ENCODE measurements at places on chromosomes 2 and 18.

- H3K36me3 ChIP-seq, result no peaks in the 10 kb centered on the region
- no peak for DNase-seq
- no peak overlapping the region for H3K27ac ChIP-seq
- H3K4me3 ChIP-seq, result no peak overlapping the region
- peaks cover 8% of the 10 kb centered on the region for H3K4me1 ChIP-seq
- H3K27me3 ChIP-seq, result no peaks in the 10 kb centered on the region
These were observed 177.1 kb downstream of the ETAA1 start for GRCh38 chr2:67574230-67574629.

GRCh38 chr2:71043531-71044407, 24.7 kb upstream of the NAGK start:
- no peak overlapping the region for H3K27ac ChIP-seq
- H3K4me1 ChIP-seq, result no peaks in the 10 kb centered on the region
- H3K27me3 ChIP-seq, result no peaks in the 10 kb centered on the region
- H3K36me3 ChIP-seq, result no peaks in the 10 kb centered on the region

GRCh38 chr2:134218930-134219658, 34.8 kb upstream of the MGAT5 start:
- H3K27me3 ChIP-seq, result no peaks in the 10 kb centered on the region
- H3K27ac ChIP-seq, result no peak overlapping the region
- DNase-seq, result no peak
- H3K4me1 ChIP-seq, result peaks cover 21% of the 10 kb centered on the region
- no peak overlapping the region for H3K4me3 ChIP-seq
- no peaks in the 10 kb centered on the region for H3K36me3 ChIP-seq

DNA sequence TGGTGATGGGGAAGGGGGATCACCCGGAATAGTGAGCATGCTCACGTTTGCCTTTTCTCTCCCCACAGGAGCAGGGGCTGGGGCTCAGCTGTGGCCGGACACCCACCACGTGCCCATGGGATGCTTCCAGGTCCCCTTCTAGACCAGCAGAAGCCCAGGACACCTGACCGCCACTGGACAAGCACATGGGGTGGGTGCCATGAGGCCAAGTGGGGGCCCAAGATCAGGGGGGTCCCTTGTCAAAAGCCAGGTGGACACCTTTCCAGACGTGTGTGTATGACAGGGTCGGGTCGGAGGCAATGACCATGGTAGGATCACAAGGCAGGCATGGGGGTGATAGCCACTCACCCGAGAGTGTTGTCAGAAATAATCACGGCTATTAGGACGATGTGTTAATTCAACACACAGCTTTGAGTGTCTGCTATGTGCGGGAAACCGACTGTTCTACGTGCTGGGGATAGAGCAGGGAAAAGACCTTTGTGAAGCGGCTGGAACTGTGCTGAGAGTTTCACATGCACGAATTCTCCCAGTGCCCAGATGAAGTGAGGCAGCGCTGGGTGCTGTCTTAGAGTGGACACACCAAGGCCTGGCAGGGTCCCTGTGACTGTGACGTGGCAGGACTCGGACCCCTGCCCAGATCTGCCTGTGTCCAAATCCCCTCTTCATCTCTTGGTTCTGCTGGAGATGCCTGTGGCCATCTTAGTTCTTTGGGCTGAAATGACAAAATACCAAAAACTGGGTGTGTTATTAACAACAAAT, 244.7 kb downstream of the NDUFA10 start:
- no peaks in the 10 kb centered on the region for H3K27me3 ChIP-seq
- no peak overlapping the region for H3K27ac ChIP-seq
- no peak for DNase-seq
- no peaks in the 10 kb centered on the region for H3K36me3 ChIP-seq
- no peak overlapping the region for H3K4me3 ChIP-seq

GRCh38 chr2:127034051-127034450, 72.9 kb downstream of the BIN1 start:
- no peak overlapping the region for H3K4me3 ChIP-seq
- no peaks in the 10 kb centered on the region for H3K27me3 ChIP-seq
- H3K4me1 ChIP-seq, result no peaks in the 10 kb centered on the region
- H3K27ac ChIP-seq, result no peak overlapping the region
- peak; percentile 25 for DNase-seq

GRCh38 chr2:121075641-121076497, 209.1 kb downstream of the TFCP2L1 start:
- H3K27me3 ChIP-seq, result peaks cover 4% of the 10 kb centered on the region
- no peak overlapping the region for H3K4me3 ChIP-seq
- H3K27ac ChIP-seq, result no peak overlapping the region
- H3K36me3 ChIP-seq, result no peaks in the 10 kb centered on the region
- no peak for DNase-seq
- peaks cover 9% of the 10 kb centered on the region for H3K4me1 ChIP-seq

DNA sequence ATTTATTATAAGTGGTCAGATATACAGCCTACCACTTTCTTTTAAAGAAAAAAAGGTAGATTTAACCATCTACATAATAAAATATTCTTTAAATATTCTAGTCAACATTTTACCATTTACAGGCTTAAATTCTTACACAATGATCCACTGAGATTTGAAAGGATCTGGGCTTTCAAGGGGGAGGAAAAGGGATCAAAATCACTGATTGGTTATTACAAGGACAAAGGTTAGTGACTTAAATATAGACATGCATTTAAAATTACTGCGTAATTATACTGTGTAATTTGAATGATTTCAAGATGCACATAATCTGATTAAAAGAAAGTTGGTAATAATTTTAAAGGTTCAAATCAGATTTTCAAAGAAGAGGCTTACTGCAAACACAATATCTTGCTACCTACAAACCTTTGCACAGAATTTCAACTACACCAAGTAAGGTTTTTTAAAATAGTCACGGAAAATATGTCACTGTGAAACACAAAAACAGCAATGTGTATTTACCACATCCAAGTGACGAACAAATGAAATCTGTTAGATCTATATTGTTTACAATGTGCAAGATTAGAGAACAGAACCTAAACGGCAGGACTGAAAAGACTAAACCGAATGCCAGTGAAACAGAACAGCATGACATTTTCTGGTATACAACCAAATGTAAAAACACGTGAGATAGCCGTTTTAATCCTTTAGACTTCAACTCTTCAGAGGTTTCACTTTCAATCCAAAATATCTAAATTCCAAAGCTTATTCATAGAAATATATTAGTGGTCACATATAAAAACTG, 40.8 kb downstream of the RTN4 start:
- no peaks in the 10 kb centered on the region for H3K36me3 ChIP-seq
- H3K27ac ChIP-seq, result peak overlapping the region; percentile 50
- DNase-seq, result no peak
- H3K4me1 ChIP-seq, result peaks cover 95% of the 10 kb centered on the region

- no peak overlapping the region for H3K27ac ChIP-seq
- H3K27me3 ChIP-seq, result no peaks in the 10 kb centered on the region
These were observed 85.2 kb downstream of the SLC4A10 start for GRCh38 chr2:161709428-161709827.

GRCh38 chr2:161570424-161571050, 53.7 kb upstream of the SLC4A10 start:
- H3K4me1 ChIP-seq, result no peaks in the 10 kb centered on the region
- no peak overlapping the region for H3K4me3 ChIP-seq
- H3K27ac ChIP-seq, result no peak overlapping the region

DNA sequence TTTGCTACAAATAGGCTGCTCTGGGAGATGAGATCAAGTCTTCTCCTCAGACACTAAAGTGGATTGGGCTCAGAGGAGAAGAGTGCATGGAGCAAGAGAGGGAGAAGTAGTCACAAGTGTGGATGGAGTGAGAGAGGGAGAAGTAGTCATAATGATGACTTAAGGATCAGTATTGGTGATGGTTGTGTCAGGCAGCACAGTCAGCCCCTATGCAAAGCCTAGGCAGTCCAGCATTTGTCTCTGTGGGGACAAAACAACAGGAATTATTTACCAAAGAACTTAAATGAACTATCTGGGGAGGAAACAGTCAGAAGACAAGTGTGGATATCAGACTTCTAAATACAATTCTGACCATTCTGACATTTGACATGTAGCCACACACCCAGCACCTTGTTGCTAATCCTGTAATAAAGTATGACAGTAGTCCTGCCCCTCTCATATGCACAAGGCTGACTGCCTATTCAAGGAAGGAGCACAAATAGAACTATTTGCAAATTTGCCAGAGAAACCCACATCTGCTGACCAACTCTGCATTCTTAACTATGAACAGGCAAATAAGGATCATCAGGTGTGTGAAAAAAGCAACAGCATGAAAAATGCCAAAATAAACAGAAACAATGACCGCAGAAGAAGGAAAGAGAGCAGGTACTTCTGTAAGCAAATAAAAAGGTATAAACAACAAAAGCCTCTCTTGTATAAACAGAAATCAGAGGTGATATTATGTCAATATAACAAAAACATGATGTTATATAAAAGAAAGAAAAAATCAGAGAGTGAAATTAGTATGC, 1597.9 kb upstream of the ACVR2A start:
- H3K4me1 ChIP-seq, result no peaks in the 10 kb centered on the region
- H3K27me3 ChIP-seq, result no peaks in the 10 kb centered on the region
- H3K27ac ChIP-seq, result no peak overlapping the region
- no peak for DNase-seq
- H3K4me3 ChIP-seq, result no peak overlapping the region
- no peaks in the 10 kb centered on the region for H3K36me3 ChIP-seq

- H3K27me3 ChIP-seq, result no peaks in the 10 kb centered on the region
- H3K36me3 ChIP-seq, result no peaks in the 10 kb centered on the region
- no peak overlapping the region for H3K4me3 ChIP-seq
- no peaks in the 10 kb centered on the region for H3K4me1 ChIP-seq
- H3K27ac ChIP-seq, result no peak overlapping the region
These were observed 80.5 kb upstream of the KCNH7 start for GRCh38 chr2:162919111-162919510.

DNA sequence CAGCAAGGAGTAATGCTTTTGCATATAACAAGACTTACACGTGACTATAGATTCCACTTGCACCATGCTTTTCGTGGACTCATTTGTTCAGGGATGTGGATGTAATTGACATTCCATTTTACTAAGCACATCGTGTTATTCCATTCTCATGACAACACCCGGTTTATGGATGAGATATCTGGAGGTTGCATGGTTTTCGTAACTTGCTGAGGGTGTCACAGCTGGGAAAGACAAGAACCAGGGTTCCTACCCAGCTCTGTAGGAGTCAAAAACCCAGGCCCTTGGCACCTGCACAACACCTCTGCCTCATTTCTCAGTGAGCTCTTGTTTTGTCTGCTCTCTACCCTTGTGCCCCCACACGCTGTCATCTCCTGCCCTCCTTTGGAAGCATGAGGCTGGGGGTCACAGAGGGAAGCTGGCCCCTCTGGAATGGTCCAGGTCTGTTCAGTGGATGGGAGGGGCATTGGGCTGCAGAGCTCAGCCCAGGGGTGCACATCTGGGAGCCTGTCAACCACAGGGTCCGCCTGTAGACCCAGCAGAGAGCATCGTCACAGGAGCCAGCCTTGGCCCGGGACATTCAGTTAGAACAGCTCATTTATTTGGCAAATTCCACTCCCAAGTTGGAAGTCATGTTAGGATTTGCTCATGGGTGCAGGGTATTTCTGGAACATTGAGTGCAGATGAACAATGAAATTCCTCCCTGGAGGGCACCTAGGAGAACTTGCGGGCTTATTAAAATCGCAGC, 120.1 kb upstream of the TWIST2 start:
- no peaks in the 10 kb centered on the region for H3K36me3 ChIP-seq
- H3K4me3 ChIP-seq, result no peak overlapping the region
- H3K27me3 ChIP-seq, result no peaks in the 10 kb centered on the region
- H3K4me1 ChIP-seq, result peaks cover 50% of the 10 kb centered on the region

DNA sequence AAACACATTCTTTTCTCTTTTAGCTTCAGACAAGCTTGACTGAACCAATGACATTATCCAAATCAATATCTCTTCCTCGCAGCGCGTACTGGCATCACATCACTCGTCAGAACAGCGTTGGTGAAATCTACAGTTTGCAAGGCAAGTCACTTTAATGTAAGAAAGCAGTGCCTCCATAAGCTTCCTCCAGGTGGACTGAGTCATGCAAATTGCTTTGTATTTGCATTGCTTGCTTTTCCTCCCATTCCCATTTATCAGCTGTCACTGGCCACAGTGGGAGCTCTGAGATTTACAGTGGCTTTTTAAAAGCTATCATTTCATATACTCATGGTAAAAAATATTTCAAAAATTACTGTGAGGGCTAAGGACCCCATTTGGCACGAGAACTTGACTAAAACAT, 189.9 kb downstream of the CD226 start:
- no peak overlapping the region for H3K4me3 ChIP-seq
- no peaks in the 10 kb centered on the region for H3K27me3 ChIP-seq
- H3K27ac ChIP-seq, result no peak overlapping the region
- DNase-seq, result no peak

- no peak for DNase-seq
- peaks cover under 1% of the 10 kb centered on the region for H3K4me1 ChIP-seq
- no peaks in the 10 kb centered on the region for H3K36me3 ChIP-seq
- H3K4me3 ChIP-seq, result no peak overlapping the region
- no peak overlapping the region for H3K27ac ChIP-seq
- peaks cover 4% of the 10 kb centered on the region for H3K27me3 ChIP-seq
These were observed 204.8 kb downstream of the TFCP2L1 start for GRCh38 chr2:121080013-121080772.

DNA sequence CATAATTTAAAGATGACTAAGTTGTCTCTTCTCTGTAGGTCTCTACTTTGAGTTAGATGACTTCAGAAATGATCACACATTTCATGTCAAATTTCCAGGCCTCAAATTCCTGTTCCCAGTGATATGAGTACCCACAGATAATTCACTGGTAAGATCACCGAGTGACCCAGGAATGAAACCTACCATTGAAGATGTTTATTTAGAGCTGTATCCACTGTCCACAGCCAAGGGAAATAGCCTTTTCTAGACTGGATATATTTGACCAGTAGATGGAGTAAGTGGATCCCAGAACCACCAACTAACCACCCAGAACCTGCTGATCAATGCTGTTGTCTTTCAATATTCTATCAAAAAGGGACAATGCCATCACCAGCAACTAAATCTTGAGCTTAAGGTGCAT, 238.8 kb downstream of the SLC8A1 start:
- no peaks in the 10 kb centered on the region for H3K36me3 ChIP-seq
- no peak overlapping the region for H3K27ac ChIP-seq
- no peak for DNase-seq
- H3K4me1 ChIP-seq, result no peaks in the 10 kb centered on the region

GRCh38 chr18:21739604-21740537, 721 bp upstream of the MIB1 start:
- DNase-seq, result no peak
- no peaks in the 10 kb centered on the region for H3K36me3 ChIP-seq
- no peaks in the 10 kb centered on the region for H3K27me3 ChIP-seq
- peak overlapping the region; percentile 77 for H3K4me3 ChIP-seq

DNA sequence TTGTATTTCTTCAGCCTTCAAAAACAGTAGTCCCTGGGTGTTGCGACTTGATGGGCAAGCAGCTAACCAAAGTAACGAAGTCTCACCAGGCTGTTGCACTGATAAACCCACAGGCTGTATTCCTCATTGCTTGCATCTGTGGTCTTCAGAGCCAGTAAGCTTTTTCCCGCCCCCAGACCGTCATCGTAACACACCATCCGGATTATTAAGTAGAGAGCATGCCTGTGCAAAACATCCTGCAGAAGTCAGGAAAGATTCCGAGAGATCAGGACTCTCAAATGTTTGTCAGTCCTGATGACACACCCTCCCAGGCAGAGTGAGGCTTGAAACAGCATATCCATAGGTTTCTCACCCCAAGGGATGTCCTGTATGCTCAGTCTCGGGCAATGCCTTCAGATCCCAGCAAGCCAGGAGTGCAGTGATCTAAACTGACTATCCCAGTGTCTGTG, 15.9 kb downstream of the ITGB1BP1 start:
- no peak overlapping the region for H3K27ac ChIP-seq
- H3K4me3 ChIP-seq, result no peak overlapping the region
- H3K36me3 ChIP-seq, result no peaks in the 10 kb centered on the region
- H3K4me1 ChIP-seq, result no peaks in the 10 kb centered on the region
- peak; percentile 77 for DNase-seq
- no peaks in the 10 kb centered on the region for H3K27me3 ChIP-seq

Measured in vagina (tissue), 2 donors.